Suprapubic skin (tissue), 4 donors: ENCODE measurements at places on chromosomes 1 and 21.

GRCh38 chr1:203058676-203058935, 27.2 kb downstream of the MYOG start:
- DNase-seq: no peak

- DNase-seq: no peak
Measured at GRCh38 chr1:9960706-9961562, 17.7 kb downstream of the NMNAT1 start.

DNA sequence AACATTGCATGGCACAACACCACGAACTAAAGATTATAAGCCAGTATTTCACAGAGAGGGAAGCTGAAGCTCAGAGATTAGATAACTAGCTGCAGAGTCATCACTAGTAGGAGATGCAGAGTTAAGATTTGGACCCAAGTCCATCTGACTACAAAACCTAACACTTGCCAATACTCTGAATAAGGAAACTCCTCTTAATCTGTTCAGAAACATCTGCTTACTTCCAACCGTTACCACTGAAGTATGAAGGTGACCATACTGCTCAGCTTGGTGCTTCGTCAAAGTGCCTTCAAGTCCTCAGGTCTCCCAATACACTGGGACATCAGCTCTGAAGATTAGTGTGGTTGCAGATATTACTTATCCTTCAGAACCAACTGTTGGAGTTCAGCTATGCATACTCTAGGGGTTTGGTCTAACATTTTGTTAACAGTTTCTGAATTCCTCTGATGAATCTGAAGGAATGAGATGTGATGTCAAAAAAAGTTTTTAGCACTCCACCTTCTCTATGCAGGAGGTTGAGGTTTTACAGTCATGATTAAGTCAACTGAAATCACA, 179.6 kb downstream of the TPR start:
- no peak for DNase-seq

DNA sequence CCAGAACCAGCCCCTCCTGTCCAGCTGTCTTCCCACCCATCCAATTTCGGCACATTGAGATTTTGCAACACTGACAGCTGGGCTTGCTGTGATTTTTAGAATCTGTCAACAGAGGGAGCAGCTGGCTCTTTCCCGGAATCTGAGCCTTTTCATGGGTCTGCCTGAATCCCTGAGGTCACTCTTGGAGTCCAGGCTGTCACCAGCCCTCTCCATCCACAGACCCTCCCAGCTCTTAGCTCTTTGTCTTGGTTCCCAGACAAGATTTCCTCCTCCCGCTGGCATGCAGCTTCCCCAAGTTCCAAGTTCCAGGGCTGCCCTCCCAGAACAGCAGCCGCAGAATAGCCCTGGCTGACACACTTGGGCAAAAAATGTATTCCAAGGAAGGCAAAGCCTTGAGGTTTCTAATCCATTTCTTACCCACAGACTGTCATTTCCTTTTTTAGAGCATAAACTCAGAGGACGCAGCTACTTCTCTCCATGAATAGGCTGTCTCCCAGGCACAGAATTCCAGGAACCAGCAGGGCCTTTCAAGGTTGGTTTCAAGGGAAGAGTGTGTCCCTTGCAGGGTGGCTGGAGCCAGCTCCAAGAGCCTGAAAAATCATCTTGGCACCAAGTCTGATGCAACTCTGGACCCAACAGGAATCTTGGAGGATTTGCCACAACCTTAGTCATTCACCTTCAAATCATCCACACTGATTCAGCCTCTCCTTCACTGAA, 7.1 kb upstream of the TMEM61 start:
- peak; percentile 81 for DNase-seq

GRCh38 chr1:88150330-88150729, 533.7 kb upstream of the PKN2 start:
- DNase-seq: no peak

DNA sequence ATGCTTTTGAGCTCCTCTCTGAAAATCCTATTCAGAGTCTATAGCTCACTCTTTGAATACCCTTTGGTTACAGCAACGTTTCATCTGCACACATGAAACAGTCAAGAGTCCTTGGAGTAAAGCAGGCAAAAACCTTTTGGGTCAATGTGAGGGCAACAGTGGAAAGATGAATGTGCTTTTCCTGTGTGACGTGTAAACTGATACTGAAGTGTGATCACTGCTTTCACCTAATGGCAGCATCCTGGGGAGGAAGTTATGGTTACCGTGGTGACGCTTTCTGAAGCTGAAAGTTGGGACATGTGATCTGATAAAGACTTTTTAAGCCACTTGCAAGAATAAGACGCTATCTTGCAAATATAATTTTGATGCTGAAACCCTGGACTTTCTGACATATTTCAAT, 160.0 kb downstream of the SEC16B start:
- DNase-seq: no peak

GRCh38 chr1:171566467-171566866, 55.6 kb upstream of the MYOCOS start:
- no peak for DNase-seq

DNA sequence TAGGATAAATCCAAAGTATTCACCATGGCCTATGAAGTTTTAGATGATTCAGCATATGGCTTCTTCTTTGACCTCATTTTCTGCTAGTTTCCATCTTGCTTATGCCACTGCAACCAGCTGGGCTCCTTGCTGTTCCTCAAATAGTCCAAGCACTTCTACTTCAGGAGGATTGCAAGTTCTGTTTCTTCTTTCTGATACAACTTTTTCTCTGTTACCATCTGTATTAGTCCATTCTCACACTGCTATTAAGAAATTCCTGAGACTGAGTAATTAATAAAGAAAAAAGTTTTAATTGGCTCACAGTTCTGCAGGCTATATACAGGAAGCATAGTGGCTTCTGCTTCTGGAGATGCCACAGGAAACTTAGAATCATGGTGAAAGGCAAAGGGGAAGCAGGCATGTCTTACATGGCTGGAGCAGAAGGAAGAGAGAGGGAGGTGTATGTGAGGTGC, 20.3 kb downstream of the PTGS2 start:
- no peak for DNase-seq

GRCh38 chr21:43871487-43871886, 6.5 kb downstream of the AGPAT3 start:
- DNase-seq: no peak

GRCh38 chr1:183219616-183220009, 33.5 kb downstream of the LAMC2 start:
- no peak for DNase-seq

GRCh38 chr1:79777481-79778219, 771.1 kb upstream of the ADGRL4 start:
- DNase-seq: no peak

DNA sequence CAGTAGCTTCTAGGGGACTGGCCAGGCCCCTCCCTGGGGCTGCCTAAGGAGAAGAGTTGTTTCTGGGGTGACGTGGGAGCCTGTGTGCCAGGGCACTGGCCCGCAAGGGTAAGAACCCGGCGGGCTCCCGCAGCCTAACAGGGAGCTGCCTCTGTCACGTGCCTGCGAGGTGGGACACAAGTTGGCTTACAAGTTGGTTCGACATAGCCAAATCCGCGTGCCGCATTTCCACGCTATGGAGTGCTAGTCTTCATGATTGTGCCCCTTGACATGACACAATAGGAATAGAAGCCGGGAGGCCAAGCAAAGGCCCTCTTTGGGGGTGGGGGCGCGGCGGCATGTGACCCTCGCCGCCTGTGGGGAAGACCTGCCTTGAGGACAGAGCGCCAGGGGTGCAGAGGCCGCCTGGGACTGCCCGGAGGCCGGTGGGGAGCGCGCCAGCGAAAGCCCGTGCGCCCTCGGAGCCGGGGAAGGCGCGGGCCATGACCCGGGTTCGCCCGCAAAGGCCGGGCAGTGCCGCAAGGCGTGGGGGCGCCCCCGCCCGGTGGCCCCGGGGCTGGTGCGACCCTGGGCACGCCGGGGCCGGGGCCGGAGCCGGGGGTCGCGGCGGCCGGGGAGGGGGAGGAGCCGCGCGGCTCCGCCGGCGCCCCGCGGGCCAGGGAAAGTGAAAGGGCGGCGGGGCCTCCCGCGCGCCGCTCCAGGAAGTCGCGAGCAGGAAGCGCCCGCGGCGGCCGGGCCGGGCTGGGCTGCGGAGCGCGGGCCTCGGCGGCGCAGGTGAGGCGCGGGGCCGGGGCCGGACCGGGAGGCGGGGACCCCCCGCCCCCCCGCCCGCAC, at the start of gene SLC37A1:
TSS of gene SLC37A1 (plus strand) at position 702 of the 834 bp plus-strand sequence. CDS start 4,603 bp downstream, outside the sequence.
- peak; percentile 79 for DNase-seq

- DNase-seq: no peak
Measured at GRCh38 chr1:205677167-205677566, 3.1 kb downstream of the SLC45A3 start.

GRCh38 chr1:152182944-152183361, 23.9 kb upstream of the RPTN start:
- DNase-seq: no peak

DNA sequence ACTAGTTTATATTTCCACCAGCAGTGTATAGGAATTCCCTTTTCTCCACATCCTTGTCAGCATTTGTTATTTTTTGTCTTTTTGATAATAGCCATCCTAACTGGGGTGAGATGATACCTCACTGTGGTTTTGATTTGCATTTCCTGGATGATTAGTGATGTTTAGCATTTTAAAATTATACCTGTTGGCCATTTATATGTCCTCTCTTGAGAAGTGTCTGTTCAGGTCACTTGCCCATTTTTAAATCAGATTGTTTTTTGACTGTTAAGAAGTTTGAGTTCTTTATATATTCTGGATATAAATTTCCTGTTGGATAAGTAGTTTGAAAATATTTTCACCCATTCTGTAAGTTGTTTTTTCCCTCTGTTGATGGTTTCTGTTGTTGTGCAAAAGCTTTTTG, 31.0 kb upstream of the PM20D1 start:
- no peak for DNase-seq

DNA sequence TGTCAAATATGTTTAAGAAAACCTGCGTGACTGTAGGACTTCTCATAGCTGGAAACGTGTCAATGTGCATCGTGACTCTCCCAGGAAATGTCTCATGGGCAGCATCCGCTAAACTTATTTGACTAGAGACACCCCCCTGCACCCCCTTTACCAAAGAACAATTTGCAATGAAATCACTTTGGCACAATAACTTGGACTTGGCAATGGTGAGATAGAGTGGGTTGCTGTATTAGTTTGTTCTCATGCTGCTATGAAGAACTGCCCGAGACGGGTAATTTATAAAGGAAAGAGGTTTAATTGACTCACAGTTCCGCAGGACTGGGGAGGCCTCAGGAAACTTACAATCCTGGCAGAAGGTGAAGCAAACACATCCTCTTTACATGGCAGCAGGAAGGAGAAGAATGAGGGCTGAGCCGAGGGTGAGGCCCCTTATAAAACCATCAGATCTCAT, 13.8 kb downstream of the CLDN14 start:
- DNase-seq: no peak

- no peak for DNase-seq
Measured at GRCh38 chr21:25890001-25890400, 155.2 kb downstream of the GABPA start.

DNA sequence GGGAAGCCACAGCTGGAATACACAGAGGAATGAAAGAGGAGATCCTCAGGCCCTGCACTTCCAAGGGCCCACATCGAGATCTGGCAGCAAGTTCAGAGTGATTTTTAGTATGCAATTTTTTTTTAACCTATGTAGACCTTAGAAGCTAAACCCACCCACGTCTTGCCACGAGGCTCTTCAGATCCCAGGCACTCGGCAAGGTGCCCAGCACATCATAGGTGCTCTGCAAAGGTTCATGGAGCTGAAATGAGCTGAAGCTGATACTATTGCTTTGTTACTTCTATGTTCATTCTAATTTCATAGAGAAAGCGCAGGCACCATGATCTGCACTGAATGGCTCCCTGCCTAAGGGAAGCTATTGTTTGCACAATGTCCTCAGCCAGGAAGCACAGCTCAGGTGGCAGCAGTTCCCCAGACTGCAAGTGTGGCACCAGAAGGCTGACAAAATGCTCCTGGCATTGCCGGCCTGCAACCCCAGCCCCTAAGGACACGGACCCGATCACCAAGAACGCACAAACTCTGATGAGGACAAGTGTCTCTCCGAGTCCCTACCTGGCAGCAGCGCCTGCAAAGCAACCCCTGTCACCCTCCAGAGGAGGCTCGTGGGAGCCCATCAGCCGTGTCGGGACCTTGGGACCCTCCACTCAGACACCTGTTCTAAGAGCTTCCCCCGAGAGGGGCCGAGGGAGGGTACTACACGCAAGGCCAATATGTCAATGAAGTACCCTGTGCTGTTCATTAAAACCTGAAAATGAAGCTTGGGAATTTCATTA, 264.2 kb downstream of the NPHP4 start:
- no peak for DNase-seq

DNA sequence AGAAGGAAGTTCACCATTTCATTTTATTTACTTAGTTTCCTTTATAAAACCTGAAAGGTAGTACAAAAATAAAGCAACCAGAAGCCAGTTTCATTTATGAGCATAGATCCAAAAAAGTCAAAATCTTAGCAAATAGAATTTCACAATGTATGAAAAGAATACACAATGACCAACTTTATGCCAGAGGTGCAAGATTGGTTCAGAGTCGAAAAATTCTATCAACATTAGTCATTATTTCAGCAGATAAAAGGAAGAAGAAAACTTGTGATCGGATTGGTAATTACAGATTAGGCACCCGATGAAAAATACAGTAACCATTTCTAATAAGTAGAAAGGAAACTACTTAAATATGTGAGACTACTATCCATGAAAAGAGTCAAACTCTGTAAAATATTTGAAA, 89.1 kb downstream of the ITSN1 start:
- no peak for DNase-seq

- DNase-seq: no peak
Measured at GRCh38 chr1:20448671-20449071, 37.3 kb downstream of the CAMK2N1 start.

- DNase-seq: no peak
Measured at GRCh38 chr1:84996846-84997666, at the start of gene MCOLN2. TSS of gene MCOLN2 (minus strand) at chr1:84997113. CDS start at chr1:84996872, 241 bp downstream.

- DNase-seq: no peak
Measured at GRCh38 chr1:203547771-203548421, 53.9 kb downstream of the OPTC start.

DNA sequence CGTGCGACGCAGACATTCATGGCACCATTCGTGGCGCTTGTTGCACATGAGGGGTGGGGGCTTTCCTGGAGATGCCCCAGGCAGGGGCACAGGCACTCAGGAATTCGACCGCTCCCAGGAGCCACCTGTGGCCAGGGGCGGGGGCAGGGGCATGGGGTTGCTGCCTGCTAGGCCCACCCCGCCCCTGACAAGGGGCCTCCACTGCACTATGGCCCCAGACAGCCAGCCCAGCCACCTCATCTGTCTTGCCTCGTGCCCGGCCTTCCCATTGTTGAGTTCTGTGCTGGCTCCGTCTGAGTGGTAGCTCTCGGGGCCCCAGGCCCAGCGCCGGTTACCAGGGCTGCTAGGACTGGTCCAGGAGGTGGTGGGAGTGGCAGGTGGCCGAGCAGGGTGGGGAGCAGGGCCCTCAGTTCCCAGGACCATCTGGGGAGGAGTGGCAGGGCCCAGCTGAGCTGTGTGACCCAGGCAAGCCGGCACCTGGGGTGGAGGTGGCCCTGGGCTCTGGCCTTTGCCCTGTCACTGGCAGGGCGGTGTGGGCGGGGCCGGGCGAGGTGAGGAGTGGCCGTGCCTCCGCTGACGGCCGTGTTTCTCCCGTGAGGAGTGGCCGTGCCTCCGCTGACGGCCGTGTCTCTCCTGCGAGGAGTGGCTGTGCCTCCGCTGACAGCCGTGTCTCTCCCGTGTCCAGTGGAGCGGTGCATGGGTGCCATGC, 1.9 kb downstream of the PLCH2 start:
- DNase-seq: no peak

- DNase-seq: no peak
Measured at GRCh38 chr1:73782901-73783300, 415.1 kb downstream of the LRRIQ3 start.

GRCh38 chr1:231887866-231888265, 261.3 kb downstream of the DISC1 start:
- DNase-seq: no peak
